Ovary (tissue), 10 donors: ENCODE measurements at places on chromosomes 1 and 21. TPM values are rescaled to one million over a fixed set of nuclear protein-coding genes. Genes with fewer than 3 reads are reported as not detected.

- H3K36me3 ChIP-seq: no peaks in the 10 kb centered on the region
- no peak overlapping the region for H3K4me3 ChIP-seq
- no peaks in the 10 kb centered on the region for H3K27me3 ChIP-seq
- no peak for DNase-seq
These were observed 41.1 kb downstream of the INPP5B start for GRCh38 chr1:37905727-37906126.

DNA sequence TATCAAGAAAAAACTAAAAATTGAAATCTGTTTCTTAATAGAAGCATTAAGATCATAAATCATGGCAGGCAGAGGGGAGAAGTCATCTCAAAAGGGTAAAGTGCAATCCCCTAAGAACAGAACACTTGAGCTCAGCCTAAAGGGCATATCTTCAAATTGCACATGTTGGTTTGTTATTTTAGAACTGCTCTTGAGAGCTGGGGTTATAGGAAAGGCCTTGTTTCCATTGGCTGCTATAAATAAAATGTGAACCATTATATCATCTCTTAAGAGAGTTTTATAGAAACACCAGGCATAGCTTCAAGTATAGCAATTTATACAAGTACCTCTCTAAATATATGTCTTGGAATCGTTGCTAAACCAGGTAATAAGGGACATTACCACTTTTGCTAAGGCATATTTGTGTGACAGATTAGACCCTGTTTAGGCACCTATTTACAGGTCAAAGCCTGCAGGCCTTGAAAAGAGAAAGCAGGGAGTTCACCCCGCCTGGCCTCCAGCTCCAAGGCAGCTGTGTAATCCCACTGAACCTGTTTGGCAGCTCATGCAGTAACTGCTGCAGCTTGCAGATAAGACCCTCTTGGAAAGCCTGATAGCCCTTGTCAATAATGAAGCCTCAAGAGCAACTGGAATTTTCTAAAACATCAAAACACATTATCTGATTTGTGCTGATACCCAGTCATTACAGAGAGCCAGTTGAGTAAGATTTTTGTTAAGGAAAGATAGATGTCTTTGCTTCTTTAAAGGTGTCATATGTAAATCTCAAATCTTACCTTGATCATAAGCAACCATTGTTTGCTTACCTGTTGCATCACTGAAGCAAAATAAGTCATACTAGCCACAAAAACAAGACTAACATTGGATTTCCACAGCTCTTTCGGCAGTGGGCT lies 24.2 kb upstream of the SYDE2 start:
- peaks cover 4% of the 10 kb centered on the region for H3K4me1 ChIP-seq
- H3K36me3 ChIP-seq: no peaks in the 10 kb centered on the region
- no peak overlapping the region for H3K4me3 ChIP-seq

DNA sequence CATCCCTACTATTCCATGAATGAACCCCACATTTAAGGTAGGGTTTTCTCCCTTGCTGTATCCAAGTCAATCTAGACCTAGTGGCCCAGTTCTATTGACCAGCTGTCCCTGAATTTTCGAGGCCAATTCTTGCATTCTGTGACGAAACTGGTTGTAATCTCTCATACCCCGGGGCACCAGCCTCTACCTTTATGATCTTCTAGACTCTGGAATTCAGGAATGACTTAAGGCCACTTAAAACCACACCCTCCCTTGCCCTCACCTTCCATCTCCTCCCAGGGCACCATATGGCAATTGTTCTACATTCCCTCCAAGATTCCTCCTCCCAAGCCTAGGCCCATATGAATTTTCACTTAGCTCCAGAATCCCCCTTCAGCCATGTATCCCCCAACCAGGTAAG lies 48.9 kb downstream of the RHOU start:
- no peak overlapping the region for H3K27ac ChIP-seq
- H3K4me3 ChIP-seq: no peak overlapping the region
- H3K4me1 ChIP-seq: no peaks in the 10 kb centered on the region

DNA sequence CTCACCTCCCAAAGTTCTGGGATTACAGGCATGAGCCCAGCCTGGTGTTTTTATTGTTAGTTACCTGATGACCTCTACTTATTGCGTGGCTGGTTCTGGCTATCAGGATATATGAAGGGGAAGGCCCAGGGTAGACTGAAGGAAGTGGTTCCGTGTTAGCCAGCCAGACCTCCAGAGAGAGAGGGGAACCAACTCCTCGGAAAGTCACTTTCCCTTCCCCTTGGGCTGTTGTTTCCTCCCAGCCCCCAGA lies 2.5 kb upstream of the RCSD1 start:
- H3K36me3 ChIP-seq: no peaks in the 10 kb centered on the region
- DNase-seq: no peak
- no peaks in the 10 kb centered on the region for H3K4me1 ChIP-seq
- no peaks in the 10 kb centered on the region for H3K27me3 ChIP-seq
- H3K27ac ChIP-seq: no peak overlapping the region

GRCh38 chr1:183719289-183719688 lies 66.2 kb upstream of the APOBEC4 start:
- no peak for DNase-seq
- H3K4me3 ChIP-seq: no peak overlapping the region
- H3K27me3 ChIP-seq: no peaks in the 10 kb centered on the region
- no peaks in the 10 kb centered on the region for H3K36me3 ChIP-seq

GRCh38 chr1:193014400-193014799 lies 44.8 kb downstream of the UCHL5 start:
- no peak for DNase-seq
- H3K36me3 ChIP-seq: no peaks in the 10 kb centered on the region
- H3K4me3 ChIP-seq: no peak overlapping the region
- H3K4me1 ChIP-seq: peaks cover 1% of the 10 kb centered on the region

DNA sequence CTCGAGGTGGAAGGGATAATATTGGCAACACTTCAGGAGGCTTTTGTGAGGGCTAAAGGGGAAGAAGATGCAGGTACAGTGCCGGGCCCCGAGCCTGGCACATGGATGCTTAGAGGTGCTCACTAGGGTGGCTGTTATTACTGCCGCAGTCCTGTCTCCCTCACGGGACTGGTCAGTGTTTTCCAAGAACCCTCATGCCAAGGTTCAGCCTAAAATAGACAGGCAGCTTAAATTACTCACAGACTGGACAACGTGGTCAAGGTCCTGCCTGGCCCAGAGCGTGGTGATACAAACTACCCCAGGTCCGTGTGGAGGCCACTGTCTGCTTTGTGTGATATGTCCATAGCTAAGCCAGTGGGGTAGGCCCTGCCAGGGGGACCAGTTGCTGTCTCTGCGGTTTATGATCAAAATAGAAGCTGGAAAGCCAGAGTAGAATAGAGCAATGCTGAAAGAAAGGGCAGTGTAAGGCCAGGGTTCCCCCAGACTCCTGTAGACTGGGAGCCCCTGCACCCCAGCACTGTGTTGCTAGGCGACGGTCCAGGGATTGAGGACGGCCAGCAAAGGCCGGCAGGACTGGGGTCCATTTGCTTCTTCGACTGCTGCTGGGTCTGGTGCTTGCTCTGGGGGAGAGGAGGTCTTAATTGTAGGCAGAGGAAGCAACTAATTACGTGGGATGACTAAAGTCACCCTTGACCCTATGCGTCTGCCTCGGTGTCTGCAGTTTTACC lies 36.1 kb downstream of the ELAPOR1 start:
- no peak for DNase-seq
- no peaks in the 10 kb centered on the region for H3K36me3 ChIP-seq
- no peaks in the 10 kb centered on the region for H3K4me1 ChIP-seq
- no peaks in the 10 kb centered on the region for H3K27me3 ChIP-seq

- no peaks in the 10 kb centered on the region for H3K36me3 ChIP-seq
- H3K27ac ChIP-seq: peak overlapping the region; percentile 98
- DNase-seq: peak; percentile 70
- peak overlapping the region; percentile 91 for H3K4me3 ChIP-seq
These were observed 1.5 kb upstream of the COX20 start for GRCh38 chr1:244833734-244834542.

Gene VPS13D
- 55.8 TPM for total RNA-seq

Gene PRAMEF2
- not detected for total RNA-seq
